Stimulated activated CD8-positive, alpha-beta memory T cell treated with anti-CD3 and anti-CD28 coated beads, Interleukin-7, amount 100 ng/mL, for 1 hour (primary cell): ENCODE measurements at places on chromosomes 13 and 19.

- DNase-seq, result no peak
These were observed 147.0 kb upstream of the RNF113B start for GRCh38 chr13:98324105-98324504.

- DNase-seq, result no peak
These were observed 13.3 kb downstream of the ZNF71 start for GRCh38 chr19:56608274-56608964.

GRCh38 chr19:16446108-16446723 lies 25.6 kb downstream of the EPS15L1 start:
- no peak for DNase-seq

DNA sequence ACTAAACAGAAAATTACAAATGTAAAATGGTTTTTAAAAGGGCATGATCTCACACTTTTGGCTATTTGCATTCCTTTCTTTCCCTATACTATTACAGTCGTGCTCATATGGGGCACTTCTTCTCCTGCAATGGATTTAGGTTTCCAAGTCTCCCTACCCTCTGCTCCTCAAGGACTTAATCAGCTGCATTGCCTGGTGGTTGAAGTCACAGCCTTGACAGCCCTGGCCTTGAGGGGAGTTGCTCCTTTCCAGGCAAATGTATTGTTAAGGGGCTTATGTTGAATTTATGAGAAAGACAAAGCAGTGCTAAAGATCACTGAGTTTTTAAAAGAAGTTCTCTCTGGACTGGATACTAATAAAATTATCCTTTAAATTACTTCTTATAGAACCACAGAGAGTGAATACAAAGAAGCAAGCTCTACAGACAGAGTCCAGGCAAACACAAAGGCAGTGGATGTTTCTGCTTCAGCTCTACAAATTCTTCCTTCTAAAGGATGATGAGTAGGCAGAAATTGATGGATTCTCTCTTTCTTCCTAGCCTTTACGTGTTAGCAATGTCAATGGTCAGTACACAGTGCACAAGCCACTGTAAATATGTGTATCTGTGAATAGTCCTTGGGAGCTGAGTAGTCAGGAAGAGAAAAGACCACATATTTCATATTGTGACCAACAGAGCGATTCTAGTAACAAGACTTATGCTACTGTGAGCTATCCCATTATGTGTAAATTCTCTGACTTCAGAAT lies 390.9 kb downstream of the TBC1D4 start:
- no peak for DNase-seq

DNA sequence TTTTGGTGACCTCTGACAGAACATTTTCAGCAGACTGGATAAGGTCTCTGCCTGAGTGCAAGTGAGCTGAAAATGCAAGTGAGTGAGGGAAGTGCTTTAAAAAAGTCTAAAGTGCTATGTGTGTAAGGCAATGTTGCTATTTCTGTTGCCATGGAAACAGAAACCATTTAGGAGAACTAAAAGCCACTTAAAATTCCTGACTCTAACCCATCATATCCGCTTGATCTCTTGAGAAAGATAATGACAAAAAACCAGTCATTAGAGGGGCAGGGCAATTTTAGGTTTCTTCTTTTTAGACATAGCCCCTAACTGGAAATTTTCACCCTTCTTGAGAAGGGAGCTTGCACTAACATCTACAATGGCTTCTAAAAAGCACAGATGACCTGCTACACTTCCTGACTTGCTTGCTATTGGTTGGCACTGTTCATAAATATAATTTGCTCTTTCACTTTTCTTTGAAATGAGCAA lies at the start of gene CYSLTR2:
Gene CYSLTR2 (plus strand): TSS at position 458 of the 468 bp plus-strand sequence. CDS start 52,889 bp downstream, outside the sequence.
- no peak for DNase-seq

- DNase-seq, result no peak
These were observed 2.7 kb downstream of the ING1 start for GRCh38 chr13:110716247-110716515.

GRCh38 chr13:44237276-44237767 lies 136.3 kb upstream of the SERP2 start:
- DNase-seq, result no peak

DNA sequence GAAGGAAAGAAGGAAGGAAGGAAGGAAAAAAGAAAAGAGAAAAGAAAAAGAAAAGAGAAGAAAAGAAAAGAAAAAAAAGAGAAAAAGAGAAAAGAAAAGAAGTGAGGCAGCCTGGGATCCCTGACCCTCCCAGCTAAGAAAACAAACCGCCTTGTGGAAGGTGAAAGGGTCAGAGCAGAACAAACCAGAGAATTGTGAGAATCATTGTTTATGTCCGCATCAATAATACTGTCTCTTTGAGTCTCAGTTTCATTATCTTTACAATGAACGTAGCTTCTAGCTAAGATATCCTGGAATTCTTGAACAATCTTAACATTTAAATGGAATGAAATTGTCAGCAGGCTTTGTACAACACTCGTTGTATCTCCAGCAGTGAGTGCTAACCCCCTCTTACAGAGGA lies 66.4 kb upstream of the SERP2 start:
- no peak for DNase-seq

- DNase-seq, result no peak
These were observed 1564.9 kb downstream of the OLFM4 start for GRCh38 chr13:54593504-54593903.

GRCh38 chr19:3323658-3324057 lies 42.7 kb upstream of the NFIC start:
- DNase-seq, result no peak

DNA sequence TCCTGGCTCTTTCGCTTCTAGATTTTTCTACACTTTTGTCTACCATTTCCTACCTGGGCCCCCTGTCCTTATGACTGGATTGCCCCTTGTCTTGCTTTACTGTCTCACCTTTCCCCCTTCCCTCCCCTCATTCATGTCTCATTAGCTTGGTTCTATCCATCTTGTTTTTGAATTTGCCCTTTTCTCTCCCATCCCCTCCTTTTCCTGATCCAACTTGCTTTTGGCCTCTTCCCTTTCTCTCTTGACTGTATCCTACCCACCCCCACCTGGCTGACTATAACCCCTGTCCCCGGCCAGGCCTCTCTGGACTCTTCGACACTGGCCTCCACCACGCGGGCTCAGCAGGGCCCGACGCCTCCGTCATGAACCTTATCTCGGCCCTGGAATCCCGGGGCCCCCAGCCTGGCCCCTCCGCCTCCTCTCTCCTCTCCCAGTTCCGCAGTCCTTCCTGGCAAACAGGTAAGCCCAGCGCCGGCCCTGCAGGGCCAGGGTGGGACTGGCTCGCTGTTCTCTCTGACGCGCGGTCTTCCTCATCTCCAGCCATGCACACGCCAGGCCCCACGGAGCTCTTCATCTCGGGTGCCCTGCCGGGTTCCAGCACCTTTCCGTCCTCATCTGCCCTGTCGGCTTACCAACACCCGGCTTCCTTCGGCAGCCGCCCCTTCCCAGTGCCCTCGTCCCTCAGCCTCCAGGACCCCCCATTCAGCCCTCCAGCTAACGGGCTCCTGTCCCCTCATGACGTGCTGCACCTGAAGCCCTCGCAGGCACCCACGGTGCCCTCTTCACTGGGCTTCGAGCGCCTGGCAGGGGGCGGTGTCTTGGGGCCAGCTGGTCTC lies 3.4 kb downstream of the PRR12 start:
- DNase-seq, result no peak

DNA sequence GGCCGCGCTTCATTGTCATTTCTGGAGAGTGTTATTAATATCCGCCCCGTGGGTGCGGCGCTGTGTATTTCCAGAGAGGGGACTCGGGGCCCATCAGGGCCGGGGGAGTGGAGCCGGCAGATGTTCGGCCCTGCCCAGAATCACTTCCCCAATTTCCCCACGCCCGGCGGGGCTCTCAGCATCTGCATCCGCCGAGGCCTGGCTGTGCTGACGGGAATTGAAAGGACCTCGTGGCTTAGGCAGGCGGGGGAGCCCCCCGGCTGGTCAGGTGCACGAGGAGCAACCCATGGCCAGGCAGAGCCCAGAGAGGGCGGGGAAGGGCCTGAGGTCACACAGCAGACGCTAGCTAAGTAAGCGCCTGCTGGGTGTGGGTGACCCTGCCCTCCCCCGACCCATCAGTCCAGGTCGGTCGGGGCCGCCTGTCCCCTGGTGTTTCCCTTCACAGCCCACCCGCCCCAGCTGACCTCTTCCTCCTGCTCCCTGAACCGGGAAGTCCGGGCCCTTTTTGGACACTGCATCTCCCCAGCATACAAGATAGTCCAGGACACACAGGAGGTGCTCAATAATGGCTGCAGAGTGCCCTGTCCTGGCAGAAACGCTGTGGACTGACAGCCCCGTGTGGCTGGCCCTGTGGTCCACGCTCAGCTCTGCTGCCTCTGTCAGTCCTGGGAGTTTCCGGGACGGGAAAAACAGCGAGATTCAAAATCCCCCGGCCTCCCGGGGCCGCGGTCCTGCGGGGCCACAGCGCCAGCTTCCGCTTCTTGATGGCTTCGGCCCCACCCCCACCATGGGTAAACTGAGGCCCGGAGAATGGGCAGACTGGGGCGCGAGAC lies 22.1 kb downstream of the ARID3A start:
- DNase-seq, result no peak

DNA sequence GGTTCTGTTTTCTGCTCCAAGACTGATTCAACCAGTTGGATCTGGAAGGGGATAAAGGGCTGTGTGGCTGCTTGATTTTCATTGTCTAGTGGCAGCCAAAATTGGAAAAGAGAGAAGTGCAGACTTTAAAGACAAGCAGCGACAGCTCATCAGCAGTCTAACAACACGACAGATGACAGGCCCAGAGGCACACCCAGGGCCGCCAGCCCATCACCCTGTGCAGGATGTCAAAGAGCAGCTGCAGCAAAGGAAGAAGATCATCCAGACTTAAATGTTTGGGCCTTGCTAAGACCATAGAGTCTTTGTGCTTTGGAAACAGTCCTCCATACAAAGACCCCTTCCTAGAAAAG lies 421.0 kb upstream of the KLF12 start:
- no peak for DNase-seq

DNA sequence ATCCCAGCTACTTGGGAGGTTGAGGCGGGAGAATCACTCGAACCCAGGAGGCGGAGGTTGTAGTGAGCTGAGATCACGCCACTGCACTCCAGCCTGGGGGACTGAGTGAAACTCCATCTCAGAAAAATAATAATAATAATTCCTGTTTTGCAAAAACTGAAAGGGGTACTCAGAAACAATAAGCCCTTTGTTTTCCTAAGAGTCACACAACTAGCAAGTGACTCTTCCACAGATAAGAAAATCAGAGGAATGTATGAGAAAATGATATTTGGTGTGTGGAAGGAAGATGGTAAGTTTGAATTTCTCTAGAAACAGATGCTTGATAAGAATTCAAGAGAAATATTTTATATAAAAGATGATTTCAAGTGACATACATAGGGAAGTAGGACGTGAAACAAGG lies 35.1 kb downstream of the SYDE1 start:
- DNase-seq, result no peak
